ENCODE measurements at places on chromosomes 11 and 22.
A peak's percentile ranks its signal among the peaks of the same experiment; 100 is the strongest.

- DNase-seq, result no peak
Measured at GRCh38 chr11:7584910-7585309, 71.1 kb downstream of the PPFIBP2 start.

- peak; percentile 51 for DNase-seq
Measured at GRCh38 chr11:60880643-60881282, 13.4 kb downstream of the ZP1 start.

DNA sequence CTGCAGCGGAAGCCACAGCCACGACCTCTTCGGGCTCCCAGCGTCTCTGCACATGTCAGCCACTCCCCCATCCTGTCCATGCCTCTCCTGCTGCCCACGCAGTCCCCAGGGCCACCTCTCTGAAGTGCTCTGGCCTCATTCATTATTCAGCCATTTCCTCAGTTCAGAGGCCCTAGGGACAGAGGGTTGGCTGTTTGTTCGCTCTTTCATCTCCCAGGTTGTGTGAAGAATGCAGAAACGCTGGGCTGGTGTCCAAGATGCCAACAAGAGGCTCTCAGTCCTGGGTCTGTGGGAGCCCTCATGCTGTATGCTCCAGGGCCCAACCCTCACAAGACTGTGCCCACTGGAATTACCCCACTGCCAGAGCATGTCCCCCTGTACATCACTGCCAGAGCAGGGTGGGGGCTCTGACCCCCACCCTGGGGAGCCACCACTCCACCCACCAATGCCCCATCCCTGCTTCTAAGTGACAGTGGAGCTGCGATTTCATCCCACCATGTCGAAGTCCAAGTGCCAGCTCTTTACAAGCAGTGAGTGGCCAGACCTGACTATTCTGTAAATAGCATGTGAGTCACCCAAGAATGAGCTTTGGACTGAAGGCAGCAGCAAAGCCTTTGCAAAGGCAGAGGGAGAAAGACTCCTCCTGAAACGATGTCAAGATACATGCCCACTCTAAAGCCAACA lies 209.6 kb downstream of the BUD13 start:
- no peak for DNase-seq

DNA sequence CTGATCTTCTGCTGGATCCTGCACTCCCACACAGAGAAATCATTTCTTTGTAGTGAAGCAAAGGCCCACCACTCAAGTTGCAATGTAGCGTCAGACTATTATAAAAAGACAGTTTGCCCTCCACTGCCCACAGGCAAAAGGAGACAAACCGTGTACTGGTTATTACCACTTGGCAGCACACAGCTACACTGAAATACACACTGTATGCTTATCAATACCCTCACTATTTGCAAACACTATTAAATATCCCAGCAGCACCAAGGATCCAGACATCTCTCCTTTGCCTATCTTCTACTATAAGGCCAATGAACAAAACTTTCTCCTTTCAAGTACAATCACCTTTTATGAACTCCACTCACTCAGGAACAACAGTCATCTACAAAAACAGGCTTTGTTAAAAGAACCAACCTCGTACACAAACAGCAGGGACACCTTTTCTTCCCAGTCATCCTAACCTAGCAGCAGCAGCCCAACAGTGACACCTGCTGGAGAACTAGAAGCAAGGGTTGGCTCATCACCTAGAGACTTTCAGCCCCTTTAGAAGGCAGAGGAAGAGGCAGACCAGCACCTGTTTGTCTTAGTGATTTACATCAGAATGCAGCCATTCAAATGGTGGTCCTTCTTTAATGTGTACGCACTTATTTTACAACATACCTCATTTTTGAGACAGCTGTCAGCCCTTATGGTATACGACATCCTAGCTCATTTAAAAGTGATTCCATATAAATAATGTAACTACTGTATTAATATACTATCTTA lies 56.1 kb downstream of the AMBRA1 start:
- DNase-seq, result no peak

DNA sequence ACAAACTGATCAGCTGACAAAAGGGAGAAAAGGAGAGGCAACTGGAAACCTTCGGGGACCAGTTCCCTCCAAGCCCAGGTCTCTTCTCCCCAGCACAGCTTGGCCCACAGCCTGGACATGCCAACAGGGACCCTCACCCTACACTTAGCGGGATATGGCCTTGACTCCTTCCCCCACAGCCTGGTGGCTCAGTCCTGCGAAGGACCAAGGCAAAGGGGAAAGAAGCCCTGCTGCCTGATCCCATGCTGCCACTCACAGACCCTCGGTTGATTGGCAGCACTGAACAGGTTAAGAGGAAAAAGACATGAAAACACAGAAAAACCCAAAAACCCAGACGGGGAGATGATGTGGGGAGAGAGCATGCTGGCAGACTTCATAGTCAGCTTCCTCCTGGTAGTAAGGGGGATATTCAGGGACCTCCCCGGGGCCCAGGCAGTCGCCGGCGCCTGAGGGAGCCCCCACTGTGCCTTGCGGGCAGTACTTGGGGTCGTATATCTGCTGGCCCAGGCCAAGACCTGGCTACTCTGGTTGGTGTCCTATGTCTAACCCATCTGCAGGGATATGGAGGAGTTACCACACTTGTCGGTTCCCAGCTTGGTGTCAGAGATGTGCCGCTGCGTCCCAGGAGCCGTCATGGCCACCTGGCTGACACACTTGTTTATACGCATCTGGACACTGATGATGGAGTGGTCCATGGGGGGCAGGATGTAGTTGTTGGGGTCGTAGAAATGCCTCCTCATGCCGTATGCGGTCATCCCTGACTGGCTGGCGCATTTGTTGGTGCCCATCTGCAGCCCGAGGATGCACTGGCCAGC lies 34.2 kb upstream of the HORMAD2 start:
- DNase-seq, result no peak

DNA sequence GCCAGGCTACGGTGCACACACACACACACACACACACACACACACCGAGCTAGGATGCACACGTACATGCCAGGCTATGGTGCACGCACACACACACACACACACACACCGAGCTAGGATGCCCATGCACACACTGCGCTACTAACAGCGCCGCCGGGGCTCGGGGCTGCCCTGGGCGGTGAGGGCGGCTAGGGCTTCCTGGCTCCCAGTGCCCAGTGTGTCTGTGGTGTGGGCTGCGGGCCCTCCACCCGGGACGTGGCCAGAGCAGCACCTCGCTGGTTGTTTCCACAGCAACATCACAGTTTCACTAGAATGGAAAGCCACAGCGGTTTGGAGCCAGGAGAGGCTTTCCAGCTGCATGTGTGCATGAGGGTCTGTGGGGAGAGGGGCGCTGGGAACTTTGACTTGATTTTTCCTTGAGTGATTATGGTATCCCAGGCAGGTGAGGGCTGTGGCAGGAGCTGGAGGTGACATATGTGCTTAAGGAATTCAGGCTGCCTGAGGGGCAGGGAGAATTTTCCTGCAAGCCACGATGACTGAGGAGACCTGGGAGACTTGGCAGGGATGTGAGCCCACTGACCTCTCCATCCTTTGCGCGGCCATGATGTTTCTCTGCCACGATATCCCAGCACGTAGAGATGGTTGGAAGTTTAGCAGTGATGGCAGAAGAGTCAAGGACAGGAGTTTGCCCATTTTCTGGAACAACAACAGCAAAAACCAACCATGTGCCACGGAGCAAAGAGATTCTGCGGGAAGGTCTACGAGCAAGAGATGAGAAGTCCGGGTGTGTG lies 195.9 kb downstream of the SNX19 start:
- DNase-seq, result no peak

DNA sequence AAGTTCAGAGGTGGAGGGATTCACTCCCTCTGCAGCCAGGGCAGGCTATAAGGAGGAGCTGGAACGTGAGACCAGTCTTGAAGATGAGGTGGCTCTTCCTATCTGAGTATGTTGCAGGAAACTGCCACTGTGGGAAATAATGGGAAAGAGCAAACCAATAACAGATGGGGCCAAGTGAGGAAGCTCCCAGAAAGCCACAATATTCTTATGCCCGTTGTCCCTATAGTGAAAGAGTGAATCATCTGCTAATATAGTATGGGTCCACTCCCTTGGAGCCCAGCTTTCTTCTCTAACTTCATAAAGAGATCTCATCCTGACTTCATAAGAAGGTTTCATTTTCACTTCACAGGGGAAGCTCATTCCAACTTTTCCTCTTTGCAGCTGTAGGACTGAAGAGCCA lies 206.4 kb downstream of the BLID start:
- DNase-seq, result no peak

DNA sequence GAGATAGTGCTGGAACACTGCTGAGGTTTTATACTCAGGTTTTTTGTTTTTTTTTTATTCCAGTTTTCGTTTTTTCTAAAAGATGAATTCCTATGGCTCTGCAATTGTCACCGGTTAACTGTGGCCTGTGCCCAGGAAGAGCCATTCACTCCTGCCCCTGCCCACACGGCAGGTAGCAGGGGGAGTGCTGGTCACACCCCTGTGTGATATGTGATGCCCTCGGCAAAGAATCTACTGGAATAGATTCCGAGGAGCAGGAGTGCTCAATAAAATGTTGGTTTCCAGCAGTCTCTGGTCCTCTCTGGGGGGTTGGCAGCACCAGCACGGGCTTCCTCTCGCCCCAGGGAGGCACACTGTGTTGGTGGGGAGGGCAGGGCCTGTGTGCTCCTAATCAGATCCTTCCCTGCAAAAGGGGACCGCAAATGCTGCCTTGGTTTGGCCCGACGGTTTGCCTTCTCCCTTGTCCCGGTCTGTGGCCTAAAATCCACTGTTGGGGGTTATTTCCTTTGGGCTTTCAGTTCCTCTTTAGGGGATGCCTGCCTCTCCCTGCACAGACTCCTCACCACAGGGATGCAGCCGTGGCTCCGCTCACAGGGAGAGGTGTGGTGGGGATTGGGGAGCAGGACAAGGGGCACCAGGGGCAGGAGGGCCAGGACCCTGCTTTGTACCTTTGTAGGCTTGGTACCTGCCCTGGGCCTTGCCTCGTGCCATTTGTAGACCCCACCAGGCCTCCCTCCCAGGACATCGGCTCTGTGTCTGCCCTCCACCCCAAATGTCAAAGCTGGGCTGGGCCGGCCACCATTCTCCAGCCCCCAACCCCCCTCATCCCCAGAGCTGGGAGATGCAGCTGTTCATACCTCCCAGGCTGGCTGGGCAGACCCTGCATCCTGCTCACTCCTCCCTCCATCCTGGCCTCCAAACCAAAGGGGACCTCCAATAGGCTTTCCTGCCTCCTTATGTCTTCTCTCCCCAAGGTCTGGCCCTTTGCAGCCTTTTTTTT lies 13.5 kb downstream of the MCAT start:
- DNase-seq, result no peak

- no peak for DNase-seq
Measured at GRCh38 chr11:63940786-63941185, 2.0 kb downstream of the NAA40 start.

DNA sequence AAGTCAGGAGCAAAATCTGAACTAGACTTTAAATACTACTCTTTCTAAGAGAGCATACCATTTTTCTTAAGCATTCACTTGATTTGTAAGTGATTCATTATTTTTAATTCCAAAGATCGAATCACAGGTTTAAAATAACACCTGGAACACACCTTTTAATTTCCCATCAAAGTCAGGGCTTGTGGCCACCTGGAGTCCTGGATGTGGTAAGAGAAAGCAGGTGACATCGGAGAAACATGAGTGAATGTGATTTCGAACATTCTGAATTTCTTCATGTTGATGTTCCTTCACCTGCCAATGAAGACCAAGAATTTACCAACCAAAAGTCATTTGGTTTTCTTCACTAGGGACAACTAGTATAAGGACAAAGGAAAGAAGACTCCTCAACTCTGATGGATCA lies 28.0 kb downstream of the ATL3 start:
- no peak for DNase-seq

- no peak for DNase-seq
Measured at GRCh38 chr11:90448256-90448655, 225.4 kb upstream of the CHORDC1 start.

DNA sequence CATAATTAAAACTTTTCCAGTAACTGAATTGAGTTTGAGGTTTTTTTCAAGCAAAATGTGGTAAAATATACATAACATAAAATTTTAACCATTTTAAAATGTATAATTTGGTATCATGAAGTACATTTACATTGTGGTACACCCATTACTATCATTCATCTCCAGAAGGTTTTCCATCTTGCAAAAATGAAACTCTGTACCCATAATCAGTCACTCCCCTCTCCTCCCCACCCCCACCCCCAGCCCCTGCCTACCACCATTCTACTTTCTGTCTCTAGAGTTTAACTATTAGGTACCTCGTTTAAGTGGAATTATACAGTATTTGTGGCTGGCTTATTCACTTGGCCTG lies 63.7 kb downstream of the MICAL2 start:
- DNase-seq, result no peak

DNA sequence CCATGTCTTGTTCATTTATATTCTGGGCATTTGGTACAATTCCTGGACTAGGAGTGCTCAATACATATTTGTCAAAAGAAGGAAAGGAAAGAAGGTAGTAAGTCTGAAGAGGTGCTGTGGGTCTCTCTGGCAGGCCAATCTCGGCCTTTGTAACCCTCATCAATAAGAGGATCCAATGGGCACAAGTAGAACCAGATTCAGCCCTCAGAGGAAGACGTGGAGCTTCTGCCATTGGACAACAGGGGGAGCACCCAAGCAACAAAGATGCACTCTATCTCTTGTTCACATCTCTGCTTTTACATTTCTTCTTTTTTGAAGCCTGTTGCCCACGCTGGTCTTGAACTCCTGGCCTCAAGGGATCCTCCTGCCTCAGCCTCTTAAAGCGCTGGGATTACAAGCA lies 2.2 kb upstream of the VPS11 start:
- no peak for DNase-seq

DNA sequence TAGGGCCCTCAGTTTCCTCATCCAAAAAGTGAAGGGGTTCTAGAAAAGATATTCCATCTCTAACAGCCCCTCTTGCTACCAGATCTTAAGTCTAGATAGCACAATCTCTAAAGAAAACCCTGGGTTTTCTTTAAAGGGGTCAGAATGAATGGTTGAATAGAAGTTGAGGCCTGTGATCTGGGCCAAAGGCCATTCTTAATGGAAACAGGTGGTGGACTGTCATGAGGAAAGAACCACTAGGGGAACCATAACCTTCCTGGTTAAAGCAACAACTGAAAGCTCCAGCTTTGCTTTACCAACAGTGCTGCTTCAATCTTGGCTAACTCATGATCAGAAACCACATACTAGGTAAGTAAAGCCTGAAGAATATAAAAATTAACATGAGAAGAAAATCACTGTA lies 1.8 kb downstream of the CELF1 start:
- no peak for DNase-seq

GRCh38 chr11:25658916-25659315 lies 673.0 kb upstream of the ANO3 start:
- DNase-seq, result no peak

GRCh38 chr11:67583247-67584204 lies at the start of gene GSTP1:
TSS of gene GSTP1 (plus strand) at chr11:67583812. CDS start at chr11:67583844, 32 bp downstream.
- peak; percentile 91 for DNase-seq

GRCh38 chr11:69615545-69616278 lies 25.2 kb upstream of the CCND1 start:
- DNase-seq, result no peak
